ENCODE measurements at places on chromosomes 11 and 22.

DNA sequence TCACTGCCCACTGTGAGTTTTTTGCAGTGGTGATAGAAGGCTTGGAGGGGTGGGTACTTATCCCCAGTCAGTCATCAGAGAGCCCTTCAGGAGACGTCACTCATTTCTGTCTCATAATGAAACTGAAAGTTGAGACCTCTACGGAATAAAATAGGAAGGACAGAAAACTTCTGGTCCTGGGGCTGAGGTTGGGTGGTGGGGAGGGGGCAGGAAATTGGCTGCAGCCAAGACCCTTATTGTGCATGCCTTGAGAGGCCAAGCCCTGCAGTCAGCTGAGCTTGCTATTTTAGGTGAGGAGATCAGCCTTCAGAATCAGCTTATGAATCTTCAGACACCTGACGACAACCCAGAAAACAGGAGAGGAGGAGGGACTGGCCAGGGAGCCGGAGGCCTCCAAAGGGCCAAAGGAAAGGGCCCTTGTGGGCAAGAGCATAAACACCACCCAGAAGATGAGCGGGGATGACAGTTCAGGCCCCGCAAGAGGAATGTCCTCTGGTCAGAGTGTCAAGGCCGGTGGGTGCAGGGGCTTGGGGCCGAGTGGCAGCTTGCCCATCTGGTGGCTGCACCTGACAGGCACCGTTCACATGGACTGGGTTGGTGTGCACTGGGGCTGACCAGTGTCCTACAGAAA, 17.9 kb upstream of the ADA2 start:
- peak overlapping the region; percentile 76 for H3K27ac ChIP-seq
- peaks cover 2% of the 10 kb centered on the region for H3K36me3 ChIP-seq
- DNase-seq: peak; percentile 52

DNA sequence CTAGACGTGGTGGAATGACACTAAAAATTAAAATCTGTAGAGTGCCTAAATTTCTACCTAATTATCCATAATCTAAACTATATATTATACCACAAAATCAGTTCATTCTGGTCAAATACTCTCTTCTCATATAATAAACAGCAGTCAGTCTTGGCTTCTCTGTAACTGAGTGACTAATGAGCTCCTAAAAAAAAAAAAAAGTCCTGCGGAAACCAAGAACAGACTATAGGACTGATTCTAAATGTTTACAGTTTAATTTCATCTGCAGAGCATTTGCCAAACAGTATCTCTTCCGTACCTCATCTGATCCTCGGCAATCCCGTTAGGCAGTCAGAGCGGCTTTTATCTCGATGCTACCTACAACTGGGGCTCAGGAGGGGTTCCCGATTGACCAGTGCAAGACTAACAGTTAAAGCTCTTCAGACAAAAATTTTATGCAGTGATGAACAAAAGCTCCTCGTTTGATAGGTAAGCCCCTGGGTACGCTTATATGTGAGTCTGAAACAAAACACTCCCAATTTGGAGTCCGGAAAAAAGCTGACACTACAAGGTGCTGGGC, 686 bp downstream of the KIF18A start:
- H3K4me3 ChIP-seq: peak overlapping the region; percentile 97
- peak overlapping the region; percentile 99 for H3K27ac ChIP-seq
- DNase-seq: peak; percentile 5
- H3K36me3 ChIP-seq: peaks cover 3% of the 10 kb centered on the region

GRCh38 chr11:44767421-44767820, 40.7 kb downstream of the TSPAN18 start:
- H3K27me3 ChIP-seq: peaks cover 2% of the 10 kb centered on the region
- H3K4me1 ChIP-seq: peaks cover 8% of the 10 kb centered on the region
- no peak for DNase-seq
- no peak overlapping the region for H3K27ac ChIP-seq

GRCh38 chr11:122173587-122173986, 57.6 kb upstream of the BLID start:
- no peak for DNase-seq
- H3K27me3 ChIP-seq: peaks cover 2% of the 10 kb centered on the region
- H3K36me3 ChIP-seq: no peaks in the 10 kb centered on the region
- H3K4me1 ChIP-seq: no peaks in the 10 kb centered on the region

- DNase-seq: no peak
- no peaks in the 10 kb centered on the region for H3K4me1 ChIP-seq
- H3K36me3 ChIP-seq: no peaks in the 10 kb centered on the region
- H3K27me3 ChIP-seq: peaks cover 1% of the 10 kb centered on the region
Measured at GRCh38 chr11:79110321-79110720, 330.5 kb downstream of the TENM4 start.

GRCh38 chr11:57751676-57752253, at the start of gene BTBD18:
Gene BTBD18 (minus strand): TSS chr11:57751819. CDS start chr11:57751188, 631 bp downstream.
- H3K4me3 ChIP-seq: no peak within 1 kb of the TSS
- no peaks in the 10 kb centered on the region for H3K27me3 ChIP-seq
- peaks cover 17% of the 10 kb centered on the region for H3K36me3 ChIP-seq
- no peak within 1 kb of the TSS for H3K27ac ChIP-seq
- peaks cover 12% of the 10 kb centered on the region for H3K4me1 ChIP-seq
